Esophagus mucosa (tissue), 1 donor: ENCODE measurements at places on chromosomes 3 and 15.

GRCh38 chr3:137944593-137944992 lies 65.4 kb upstream of the CLDN18 start:
- no peak for ATAC-seq

DNA sequence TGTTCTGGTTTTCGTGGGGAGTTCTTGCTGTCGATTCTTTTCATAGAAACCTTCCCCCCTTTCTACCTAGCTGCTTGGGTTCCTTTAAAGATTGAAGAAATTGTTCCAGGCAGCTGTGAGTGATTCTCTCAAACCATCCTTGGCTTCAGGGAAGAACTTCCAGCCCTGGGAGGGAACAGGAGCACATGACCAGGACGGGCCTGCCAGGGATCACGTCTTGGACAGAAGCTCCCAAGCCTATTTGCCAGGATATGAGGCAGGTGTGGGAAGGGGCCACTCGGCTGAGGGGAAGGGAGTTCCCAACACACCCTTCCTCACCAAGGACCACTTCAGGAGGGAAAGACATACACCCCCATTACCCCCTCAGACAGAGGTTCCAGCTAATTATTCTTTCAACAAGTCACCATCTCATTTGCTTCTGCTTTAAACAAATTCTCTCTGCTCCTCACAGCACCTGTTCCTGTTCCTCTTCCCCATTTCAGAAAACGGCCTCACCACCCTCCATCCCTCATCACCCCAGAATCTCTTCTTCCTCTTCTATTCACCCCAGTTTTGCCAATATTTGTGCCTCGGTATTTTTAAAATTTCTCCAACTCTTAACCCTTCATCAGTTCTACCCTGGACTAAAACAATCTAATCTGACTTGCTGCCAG lies 62.5 kb downstream of the WHAMM start:
- ATAC-seq, result no peak

DNA sequence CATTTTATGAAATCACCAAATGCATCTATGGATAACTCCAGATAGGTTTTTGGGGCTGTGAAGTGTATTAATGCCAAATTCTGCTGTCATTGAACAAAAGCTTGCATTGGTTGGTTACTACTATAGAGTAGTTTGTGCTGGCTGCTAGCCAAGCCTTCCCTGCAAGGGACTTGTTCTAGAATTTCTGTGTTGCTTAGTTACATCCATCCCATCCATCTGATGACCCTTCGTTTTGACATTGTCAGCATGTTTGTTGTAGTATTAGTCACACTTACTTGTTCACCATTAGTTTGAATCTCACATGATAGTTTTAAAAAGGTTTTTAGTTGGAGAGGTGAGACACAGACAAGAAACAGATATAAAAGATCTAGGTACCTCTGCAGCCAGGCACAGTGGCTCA lies 7.0 kb upstream of the NIPA2 start:
- ATAC-seq, result no peak

DNA sequence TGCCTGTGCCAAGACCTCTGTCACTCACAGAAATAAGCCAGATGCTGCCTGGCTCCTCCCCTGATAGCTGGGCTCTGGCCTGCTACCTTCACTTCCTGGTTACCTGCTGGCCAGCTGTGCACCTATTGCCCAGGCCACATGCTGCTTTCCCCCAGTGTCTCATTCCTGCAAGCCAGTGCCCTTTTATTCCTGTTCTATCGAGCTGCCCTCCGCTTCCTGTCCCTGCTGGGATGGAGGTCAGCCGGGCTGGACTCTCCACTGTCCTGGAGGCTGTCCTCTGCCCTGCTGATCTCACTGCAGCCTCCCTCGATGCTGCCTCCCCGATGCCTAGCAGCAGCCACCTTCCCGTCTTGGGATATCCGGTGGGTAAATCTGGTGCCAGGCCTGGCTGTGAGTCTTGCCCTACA lies 37.0 kb upstream of the SNRPA1 start:
- ATAC-seq, result no peak

- ATAC-seq, result no peak
Measured at GRCh38 chr3:196458063-196458462, 25.8 kb upstream of the UBXN7 start.

- ATAC-seq, result no peak
Measured at GRCh38 chr3:63232764-63233396, 45.2 kb upstream of the SYNPR start.

DNA sequence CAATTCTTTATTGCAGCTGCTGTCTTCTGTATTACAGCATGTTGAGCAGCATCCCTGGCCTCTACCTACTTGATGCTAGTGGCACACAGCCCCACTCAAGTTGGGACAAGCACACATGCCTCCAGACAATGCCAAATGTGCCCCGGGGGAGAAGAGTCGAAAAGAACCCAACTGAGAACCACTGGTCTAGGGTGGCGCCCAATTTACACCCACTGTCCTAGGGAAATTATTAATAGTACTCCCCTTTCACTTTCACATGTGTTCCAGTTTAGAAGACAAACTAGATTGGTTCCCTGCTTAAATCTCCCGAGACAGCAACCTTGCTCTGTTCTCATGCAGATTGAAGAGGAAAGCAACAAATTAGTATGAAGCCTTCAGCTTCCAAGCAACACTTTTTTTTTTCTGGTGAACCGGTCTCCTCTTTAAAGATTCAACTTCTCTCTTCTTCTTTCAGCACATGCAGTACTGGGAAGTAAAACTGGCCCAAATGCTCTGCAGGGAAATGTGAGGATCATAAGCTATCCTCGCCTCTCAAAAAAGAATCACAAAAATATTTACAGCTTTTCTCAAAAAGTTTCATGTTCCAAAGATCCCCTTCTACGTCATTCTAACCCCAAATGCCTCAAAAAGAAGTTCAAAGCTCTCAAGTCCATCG lies 823.9 kb upstream of the CFAP20DC start:
- ATAC-seq, result no peak

- peak; percentile 43 for ATAC-seq
Measured at GRCh38 chr15:71752604-71753289, 57.6 kb upstream of the NR2E3 start.

- ATAC-seq, result no peak
Measured at GRCh38 chr3:17459470-17459993, 282.9 kb downstream of the TBC1D5 start.

- ATAC-seq, result peak; percentile 44
Measured at GRCh38 chr15:22786868-22787698, 639 bp downstream of the NIPA1 start.

- no peak for ATAC-seq
Measured at GRCh38 chr3:155556531-155556930, 188.3 kb downstream of the PLCH1 start.
